ENCODE measurements at places on chromosomes 3 and 15.

DNA sequence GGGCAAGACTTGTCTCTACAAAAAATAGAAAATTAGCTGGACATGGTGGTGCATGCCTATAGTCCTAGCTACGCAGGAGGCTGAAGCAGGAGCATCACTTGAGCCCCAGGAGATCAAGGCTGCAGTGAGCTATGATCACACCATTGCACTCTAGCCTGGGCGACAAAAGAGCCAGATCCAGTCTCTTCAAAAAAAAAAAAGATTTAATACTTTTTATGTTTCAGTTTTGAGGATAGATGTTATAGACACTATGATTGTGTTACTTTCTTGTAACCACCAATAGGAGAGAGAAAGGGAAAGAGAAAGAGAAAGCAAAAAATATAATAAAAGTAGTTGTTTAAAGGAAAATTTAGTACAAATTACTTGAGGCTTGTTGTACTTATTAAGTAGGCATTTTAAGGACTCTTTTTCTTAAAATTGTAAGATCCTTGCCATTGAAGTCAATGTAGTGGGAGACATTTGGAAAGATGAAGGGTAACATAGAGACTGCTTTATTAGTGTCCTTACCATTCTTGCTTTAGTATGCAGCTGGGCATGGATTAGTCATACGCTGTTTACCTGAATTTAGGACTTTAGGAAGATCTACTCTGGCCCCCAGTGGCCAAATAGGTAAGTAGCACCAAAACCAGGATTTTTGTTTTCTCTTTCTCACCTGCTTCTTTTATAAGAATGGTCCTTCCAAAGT lies 35.1 kb upstream of the ZDHHC23 start:
- DNase-seq = peak; percentile 10

- no peak for DNase-seq
Observed at GRCh38 chr3:194618858-194619608, 14.2 kb downstream of the TMEM44 start.

DNA sequence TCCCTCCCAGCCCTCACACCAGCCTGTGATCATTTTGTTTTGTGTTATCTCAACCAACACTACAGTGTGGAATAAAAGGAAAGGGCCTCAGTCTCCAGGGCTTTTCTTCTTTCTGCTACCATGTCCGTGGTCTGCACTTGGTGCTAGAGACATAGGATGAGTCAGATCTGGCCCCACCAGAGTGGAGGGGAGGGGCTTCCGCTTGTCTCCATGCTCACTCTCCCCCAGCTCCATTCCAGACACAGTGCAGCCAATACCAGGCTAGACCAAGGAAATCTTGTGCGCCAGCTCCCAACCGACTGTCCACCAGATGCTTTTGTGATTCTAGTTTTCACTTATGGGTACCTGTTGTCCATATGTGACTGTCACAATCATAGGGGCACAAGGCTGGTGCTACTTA lies 51.9 kb upstream of the TMEM115 start:
- DNase-seq = no peak

DNA sequence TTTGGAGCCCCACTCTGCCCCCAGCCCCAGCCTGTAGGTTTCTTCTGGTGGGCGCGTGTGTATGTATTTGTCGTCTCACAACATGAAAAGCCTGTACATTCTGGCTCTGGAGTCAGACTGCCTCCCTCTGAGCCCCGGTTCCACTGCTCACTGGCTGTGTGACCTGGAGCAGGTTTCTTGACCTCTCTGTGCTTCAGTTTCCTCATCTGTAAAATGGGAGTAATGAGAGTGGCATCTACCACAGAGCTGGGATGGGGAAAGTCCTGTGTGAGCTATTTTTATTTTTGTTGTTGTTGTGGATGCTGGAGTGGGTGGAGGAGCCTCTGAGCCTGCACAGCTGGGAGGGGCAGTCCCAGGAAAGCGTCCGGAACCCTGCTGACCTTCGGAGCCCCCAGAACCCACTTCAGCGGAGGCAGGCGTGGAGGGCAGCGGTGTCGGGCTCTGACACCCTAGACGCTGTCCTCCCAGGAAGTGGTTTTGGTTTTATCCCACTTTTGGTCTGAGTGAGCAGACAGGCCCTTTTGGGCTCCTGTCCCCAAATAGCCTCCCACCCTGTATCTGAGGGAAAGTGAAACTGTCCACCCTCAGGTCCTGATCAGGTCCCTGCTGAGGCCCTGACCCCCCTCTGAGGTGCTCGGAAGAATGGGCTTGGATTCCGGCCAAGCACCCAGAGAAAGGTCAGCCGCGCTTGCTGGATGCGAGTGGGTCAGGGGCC lies 103.5 kb downstream of the CHSY1 start:
- DNase-seq = no peak

DNA sequence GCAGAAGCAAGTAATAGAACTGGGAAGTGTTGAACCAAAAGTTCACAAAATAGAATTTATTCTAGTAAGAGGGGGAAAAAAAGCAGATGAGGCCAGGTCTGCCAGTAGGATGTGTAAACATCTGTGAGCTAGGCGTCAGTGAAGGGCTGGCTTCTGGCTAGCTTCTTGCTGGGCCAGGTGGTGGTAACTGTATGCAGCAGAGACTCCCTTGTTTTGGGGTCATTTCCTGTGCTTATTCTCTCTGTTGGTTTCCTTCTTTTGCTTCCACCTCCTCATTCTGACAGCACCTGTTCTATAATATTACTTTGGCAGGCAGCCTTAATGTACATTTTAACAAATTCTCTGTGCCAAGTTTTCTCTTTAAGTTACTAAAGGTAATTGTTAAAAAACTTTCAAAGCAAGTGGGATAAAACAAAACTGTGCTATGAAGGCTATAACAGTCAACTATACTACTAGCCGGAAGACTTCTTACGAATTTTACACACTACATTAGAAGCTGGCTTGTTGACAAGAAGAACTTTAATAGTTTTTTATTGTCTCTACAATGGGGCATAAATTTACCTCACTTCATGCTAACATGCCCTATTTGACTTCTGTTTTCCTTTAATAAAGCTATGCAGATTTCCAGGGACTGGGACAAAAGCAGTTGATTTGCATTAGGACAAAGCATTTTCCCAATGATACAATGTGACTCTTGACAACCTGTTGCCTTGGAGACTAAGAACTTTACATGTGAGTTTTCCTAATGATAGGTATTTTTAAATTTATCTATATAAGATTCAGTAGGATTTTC lies 318.8 kb upstream of the NAALADL2 start:
- DNase-seq = peak; percentile 11

GRCh38 chr3:71461114-71461513 lies 122.4 kb downstream of the FOXP1 start:
- DNase-seq = no peak

- DNase-seq = no peak
Observed at GRCh38 chr15:64624242-64624641, 151.1 kb downstream of the RBPMS2 start.
